ENCODE measurements at places on chromosomes 1 and 21.
A peak's percentile ranks its signal among the peaks of the same experiment; 100 is the strongest.

- no peak for DNase-seq
These were observed 151.7 kb downstream of the ZC3H11B start for GRCh38 chr1:219460896-219461815.

DNA sequence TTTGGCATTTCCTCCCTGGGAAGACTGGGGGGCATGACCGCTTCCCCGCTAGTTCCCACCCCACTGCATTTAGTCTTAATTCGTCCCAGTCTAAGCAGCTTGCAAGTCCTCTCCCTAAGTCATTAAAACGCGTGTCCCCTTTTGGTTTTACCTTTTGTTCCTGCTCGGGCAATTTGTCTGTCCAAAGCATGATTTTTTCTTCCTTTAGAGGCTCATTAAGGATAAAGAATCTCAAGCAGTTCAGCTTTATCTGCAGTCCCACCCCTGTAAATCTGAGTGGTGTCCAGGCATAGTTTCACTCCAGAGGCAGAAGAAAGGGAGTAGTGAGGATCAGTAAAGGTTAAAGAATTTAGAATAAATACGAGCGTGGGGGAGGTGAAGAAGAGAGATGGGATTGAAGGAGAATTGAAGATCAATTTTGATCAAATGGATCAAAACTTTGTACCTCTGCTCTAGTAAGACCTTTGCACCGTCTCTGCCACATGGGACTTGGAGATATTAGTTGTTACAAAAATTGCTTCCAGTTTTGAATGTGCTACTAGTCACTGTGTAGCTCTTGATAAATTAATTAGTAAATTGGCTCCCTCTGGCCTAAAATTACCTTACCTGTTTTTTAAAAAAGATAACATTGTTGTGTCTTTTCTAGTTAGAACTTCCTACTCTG, 989 bp upstream of the ETV3 start:
- DNase-seq, result no peak

- no peak for DNase-seq
These were observed 11.6 kb upstream of the PTPRF start for GRCh38 chr1:43518935-43519686.

- DNase-seq, result no peak
These were observed 2.4 kb upstream of the RNU5D-1 start for GRCh38 chr1:44733365-44733764.

GRCh38 chr21:18987520-18988026, 584.0 kb upstream of the TMPRSS15 start:
- no peak for DNase-seq

- no peak for DNase-seq
These were observed 54.4 kb downstream of the KCNAB2 start for GRCh38 chr1:6099787-6100765.

- DNase-seq, result peak; percentile 8
These were observed 188.5 kb downstream of the TGFBR3 start for GRCh38 chr1:91697416-91697815.

GRCh38 chr1:232868793-232869491, 63.7 kb downstream of the MAP10 start:
- DNase-seq, result no peak

DNA sequence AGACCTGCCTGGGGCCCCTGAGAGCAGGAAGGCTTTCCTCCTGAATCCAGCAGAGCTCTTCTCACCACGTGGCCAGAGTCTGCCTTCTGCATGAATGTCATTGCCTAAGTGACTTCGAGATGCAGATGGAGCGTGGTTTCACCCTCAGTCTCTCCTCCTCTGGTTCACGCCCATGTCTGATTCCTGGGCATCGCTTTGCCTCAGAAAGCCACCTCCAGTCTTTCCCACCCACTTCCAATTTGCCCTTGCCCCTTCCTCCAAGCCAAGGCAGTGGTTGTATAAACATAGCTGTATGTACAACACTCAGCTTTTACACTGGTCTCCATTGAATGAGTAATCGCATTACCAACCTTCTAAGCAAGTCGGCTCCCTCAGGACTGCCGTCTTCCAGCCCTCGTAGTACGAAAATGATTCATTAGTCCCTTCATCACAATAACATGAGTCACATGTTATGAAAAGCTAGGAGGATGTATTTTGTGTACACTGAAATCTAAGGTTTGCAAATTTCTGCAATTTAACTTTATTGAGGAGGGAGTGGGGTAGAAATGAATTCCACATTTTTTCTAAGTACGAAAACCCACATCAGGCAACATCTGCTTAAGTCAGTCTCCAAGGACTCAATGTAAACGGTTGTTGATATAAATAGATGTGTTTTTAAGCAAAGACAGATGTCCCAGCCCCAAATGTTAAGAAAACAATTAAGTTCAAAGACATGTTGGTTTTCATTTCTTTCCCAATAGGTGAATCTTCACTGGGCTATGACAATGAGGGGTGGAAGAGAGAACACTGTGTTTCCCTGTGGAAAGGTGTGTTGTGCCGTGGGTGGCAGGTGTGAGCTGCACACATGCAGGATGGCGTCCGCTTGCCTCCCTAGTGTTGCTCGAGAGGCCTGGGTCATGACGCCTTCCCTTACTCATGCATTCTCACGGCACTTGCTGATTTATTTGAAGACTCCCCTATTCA, 32.3 kb upstream of the ETS2 start:
- DNase-seq, result no peak

GRCh38 chr1:116712510-116712909, 41.7 kb upstream of the CD2 start:
- no peak for DNase-seq

GRCh38 chr1:6447818-6448748, 17.9 kb downstream of the TNFRSF25 start:
- DNase-seq, result no peak

- no peak for DNase-seq
These were observed 10.6 kb downstream of the ACTL8 start for GRCh38 chr1:17765444-17766411.

DNA sequence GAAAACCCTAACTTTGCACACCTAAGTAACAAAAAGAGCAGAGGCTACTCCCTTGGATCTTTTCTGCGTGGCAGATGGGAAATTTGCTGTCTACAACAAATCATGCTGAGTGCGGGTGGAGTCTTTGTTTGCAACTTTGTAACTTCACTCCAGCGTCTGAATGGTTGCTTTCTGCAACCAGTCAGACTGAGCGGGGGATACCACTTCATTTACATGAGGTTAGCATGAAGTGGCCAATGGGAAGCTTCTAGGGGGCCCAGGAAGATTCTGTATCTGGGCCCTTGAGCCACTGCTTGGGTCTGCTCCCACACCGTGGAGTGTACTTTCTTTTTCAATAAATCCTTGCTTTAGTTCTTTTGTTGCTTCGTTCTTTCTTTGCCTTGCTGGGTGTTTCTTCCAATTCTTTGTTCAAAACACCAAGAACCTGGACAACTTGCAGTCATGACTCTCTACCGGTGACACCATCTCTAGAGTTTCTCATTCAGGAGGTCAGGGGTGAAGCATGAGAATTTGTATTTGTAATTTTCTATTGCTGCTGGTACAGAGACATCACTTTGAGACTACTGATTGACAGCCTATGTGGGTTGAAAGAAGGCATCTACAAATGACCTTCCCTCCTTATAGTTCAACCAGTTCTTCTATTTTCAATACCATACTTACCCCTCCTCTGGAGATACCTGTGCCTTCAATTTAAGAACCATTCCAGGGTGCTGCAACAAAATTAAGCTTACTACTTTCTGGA, 55.8 kb upstream of the RC3H1 start:
- no peak for DNase-seq

DNA sequence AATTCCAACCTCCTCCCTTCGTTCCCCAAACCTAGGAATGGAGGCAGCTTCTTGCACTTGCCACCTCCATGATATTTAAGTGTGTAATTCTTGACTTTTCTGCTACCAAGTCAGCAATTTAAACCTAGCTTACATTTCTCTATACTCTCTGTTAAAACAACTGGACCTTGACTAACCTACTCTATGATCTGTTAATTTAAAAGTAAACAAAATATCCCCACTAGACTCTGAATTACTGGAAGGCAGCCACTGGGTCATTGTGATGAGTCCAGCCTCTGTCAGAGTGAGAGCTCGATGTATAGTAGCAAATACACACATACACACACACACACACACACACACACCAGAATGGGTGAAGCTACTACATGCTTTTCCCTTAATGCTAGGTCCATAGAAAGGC, 40.0 kb upstream of the DHCR24 start:
- DNase-seq, result no peak

- DNase-seq, result no peak
These were observed 105.3 kb upstream of the SLC45A1 start for GRCh38 chr1:8212580-8213031.

DNA sequence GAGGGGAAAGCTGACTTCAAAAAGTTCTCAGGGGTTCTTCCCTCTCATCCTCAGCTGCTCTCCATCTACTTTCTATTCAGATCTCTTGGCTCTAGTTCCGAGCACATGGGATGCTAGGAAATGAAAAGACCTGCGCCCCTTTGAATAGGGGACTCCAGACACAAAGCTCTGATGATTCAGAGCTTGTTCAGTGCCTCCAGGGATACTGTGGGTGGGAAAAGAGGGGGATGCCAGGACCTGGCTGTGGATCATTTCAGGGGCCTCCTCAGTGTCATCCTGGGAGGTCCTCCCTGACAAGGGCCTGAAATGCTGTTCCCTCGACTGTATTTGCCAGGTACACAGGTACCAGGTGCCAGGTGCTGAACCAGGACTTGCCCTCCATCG, 943 bp upstream of the KIAA0040 start:
- DNase-seq, result no peak

DNA sequence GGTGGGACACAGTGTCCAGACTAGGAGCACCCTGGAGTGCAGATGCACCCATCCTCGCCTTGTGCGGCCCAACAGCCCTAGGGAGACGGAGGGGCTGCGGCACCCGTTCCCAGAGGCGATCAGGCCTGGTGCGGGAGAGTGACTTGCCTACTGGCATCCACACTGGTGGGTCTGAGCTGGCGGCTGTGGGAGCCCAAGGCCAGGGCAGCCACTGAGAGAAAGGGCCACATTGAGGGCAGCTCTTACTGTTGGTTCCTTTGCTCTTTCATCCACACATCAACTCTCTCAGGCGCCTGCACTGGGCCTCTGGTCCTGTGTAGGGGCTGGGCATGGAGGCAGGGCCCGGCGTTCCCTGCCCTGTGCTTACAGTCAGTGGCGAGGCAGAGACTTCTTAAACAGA, 8.6 kb downstream of the PODN start:
- peak; percentile 0 for DNase-seq

GRCh38 chr1:193042766-193043691, 16.1 kb downstream of the UCHL5 start:
- DNase-seq, result peak; percentile 12

DNA sequence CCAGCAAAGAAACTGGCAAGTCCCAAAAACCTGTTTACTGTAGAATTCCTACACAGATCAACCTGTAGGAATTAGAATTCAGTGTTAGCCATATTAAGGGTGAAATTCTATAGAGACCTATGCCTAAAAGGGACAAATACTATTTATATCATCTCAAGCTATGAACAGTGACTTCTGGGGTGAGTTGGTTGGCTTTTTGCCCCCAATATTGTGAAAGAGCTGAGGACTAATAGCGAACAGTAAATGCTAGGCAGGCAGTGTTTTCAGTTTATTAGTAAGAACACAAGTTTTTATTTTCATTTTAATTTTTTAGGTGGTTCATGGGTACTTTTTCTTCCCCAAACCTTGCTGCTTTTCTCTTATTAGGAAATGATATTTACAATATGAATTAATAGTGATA, 15.3 kb downstream of the SLC16A4 start:
- no peak for DNase-seq

DNA sequence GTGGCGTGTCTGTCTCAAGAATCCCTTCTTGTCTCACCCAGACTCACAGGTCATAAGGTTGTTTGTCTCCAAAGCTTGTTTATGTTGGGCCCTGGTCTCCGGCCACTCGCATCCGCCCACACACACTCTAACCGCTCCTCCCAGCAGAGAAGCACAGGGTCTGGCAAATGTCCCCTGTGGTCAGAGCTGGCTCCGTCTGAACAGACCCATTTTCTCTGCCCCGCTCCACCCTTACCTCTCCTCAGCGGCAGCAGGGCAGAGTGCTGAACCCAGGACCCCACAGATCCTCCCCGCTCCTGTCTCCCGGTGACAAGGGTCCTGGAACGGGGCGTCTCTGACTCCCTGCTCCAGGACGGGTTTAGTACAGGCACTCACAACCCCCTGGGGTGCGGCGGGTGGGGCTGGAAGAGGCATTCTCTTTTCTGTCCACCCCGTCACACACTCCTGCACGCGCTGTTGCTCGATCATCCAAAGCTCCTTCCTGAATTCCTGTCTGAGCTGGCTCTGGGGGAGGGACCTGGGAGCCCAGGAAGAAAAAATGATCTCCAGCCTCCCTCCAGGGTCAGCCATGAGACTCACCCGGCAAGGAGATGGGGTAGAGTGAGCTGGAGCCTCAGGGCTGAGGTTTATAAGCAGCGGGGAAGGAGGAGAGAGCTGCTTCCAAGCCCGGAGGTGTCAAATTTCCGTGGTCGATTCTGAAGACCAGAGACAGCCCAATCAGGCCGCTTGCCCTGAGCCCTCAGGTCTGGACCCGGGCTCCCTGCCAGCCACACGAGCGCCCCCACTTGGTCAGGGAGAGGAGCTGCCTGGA, at the start of gene S100A13:
Gene S100A13 (minus strand): TSS at position 602 of the 811 bp plus-strand sequence. CDS start 1,033 bp downstream, outside the sequence.
- no peak for DNase-seq

GRCh38 chr1:16175610-16176553, 20.0 kb upstream of the EPHA2 start:
- DNase-seq, result no peak

DNA sequence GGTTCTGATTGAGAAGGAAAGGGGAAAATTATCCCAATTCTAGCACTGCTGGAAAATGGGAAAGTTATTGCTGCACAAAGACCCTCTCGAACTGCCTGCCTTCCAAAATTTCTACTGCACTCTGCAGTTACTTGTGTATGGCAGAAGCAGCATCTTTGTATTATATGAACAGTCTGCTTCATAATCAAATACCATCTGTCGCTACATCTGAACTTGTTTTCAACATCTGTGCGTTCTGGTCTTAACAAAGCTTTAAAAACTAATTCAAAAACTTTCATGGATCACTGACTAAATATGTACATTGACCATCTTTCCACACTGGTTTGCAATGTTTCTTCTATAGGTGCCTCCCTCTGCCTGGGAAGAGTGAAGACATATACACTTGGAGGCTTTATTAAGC, 79.2 kb downstream of the PROX1 start:
- DNase-seq, result no peak

DNA sequence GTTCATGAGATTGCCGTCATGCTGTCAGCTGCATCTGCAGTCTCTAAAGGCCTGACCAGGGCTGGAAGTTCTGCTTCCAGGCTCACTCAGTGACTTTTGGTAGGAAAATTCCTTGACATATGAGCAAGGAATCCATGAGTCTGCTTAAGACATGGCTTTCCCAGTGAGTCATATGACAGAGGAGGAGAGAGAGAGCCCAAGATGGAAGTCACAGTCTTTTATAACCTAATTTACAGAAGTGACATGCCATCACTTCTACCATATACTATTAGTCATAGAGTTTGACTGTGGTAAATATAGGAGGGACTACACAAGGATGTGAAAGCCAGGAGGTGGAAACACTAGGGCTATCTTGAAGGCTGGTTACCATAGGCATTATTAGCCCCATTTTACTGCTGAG, 115.2 kb downstream of the ROR1 start:
- no peak for DNase-seq

DNA sequence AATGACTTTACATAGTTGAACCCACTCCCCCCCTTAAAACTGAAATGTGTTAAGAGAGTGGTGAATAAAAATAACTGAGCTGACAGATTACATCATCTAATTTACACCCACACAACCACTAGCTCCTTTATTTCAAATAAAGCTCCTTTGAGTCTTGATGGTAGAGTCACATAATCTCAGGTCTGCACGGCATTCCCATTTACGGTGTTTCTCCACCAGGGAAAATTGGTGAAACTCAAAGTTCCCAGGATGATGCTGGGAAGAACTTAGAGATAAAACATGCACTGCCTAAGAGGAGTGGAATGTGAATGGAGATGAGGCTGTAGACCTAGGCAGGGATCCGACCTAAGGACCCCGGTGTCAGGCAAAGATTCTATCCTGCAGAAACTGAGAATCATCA, 727.8 kb upstream of the ADAMTS5 start:
- DNase-seq, result no peak

All from T-helper 2 cell (primary cell).